ENCODE measurements at places on chromosomes 5 and 9.

DNA sequence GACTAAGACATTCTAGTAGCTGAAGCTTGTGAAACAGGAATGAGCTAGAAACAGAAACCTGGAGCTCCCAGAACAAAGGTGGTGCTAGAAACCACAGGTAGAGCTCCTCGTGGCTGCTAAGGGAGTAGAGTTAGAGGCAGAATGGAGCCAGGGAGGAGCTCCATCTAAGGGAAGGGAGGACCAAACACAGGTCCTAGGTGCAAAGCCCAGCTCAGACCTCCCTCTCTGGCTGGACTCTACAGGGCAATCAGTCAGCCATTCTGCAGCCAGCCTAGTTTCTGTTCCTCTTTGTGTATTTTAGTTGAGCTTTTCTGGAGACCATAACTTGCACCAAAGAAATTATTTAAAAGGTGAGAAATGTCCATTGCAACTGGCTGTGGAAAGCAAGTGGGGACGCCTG, 70.4 kb downstream of the CRB2 start:
- DNase-seq = no peak

GRCh38 chr5:19547640-19548039, 440.4 kb downstream of the CDH18 start:
- DNase-seq = no peak

DNA sequence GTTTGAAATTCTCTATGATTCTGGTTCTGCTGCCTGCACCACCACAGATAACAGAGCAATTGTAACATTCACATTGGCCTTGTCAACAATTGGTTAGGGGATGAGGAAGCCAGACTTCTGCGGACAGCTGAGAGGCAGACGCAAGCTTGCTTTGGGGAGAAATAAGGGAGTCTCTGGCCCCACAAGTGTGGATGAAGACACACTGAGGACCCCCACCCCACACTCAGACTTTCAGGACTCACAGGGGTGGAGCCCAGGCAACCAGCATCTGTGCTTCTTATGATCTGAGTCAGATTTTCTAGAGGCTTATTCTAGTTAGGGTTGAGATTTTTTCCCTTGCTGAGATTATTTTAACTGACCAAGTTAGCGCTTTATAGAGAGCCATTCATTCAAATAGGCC, 140.3 kb upstream of the IRX2 start:
- DNase-seq = no peak

DNA sequence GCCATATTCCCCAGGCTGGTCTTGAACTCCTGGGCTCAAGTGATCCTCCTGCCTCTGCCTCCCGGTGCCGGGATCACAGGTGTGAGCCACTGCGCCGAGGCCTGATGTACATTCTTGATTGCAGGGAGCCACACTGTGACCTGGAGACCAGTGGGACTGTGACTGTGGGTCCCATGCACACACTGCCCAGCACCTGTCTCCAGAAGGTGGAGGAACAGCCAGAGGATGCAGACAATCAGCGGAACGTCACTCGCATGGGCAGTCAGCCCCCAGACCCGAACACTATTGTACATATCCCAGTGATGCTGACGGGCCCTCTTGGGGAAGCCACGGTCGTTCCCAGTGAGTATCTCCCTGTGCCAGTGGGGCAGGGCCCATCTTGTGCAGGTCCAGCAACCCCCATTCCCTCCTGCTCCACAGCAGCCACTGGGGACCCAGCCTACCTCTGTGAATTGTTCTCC, 147.3 kb downstream of the CACNA1B start:
- DNase-seq = no peak

DNA sequence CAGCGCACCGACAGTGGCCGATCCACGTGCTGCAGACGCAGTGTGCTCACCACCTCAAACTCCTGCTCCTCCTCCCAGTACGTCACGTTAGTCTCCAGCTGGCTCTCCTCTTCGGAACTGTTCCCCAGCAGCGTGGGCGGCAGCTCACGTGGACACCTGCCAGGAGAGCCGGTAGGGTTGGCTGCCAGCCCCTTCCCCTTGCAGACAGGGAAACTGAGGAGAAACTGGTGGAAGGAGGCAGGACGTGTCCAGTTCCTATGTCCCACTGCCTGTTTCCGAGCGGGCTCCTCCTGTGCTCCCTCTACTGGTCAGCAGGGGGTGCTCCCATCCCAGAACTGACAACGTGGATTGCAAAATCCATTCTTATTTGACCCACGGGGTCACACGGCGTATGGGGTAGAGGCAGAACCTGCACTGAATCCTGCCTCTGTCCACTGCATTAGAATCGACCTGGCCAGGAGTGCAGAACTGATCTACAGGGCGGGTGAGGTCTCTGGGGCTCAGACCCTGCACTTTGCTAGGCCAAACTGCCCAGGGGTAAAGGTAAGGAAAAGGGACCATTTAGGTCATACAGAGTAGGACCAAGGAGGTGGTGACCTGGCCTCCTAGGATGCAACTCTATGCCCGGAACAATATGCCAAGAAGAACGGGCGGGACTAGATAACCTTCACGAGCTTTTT, 25.7 kb downstream of the PDGFRB start:
- DNase-seq = peak; percentile 18

Data from stimulated activated CD4-positive, alpha-beta T cell treated with anti-CD3 and anti-CD28 coated beads, TNF-alpha, amount 100 ng/mL, for 48 hours (primary cell).